ENCODE measurements at places on chromosomes 2 and 18. TPM values are rescaled to one million over a fixed set of nuclear protein-coding genes. Genes with fewer than 3 reads are reported as not detected.

TNFRSF11A gene
- 16.6 TPM for total RNA-seq

VAMP5 gene
- total RNA-seq: 85.3 TPM

SRBD1 gene
- 20.4 TPM for total RNA-seq

ADAM23 gene
- 0.23 TPM for total RNA-seq

HMSD gene
- 1.2 TPM for total RNA-seq

DLGAP1 gene
- not detected for total RNA-seq

HOXD9 gene
- not detected for total RNA-seq

UGT1A10 gene
- not detected for total RNA-seq

STK36 gene
- total RNA-seq: 13.5 TPM

ANKRD62 gene
- not detected for total RNA-seq

Data from activated naive CD4-positive, alpha-beta T cell treated with anti-CD3 and anti-CD28 coated beads, Interleukin-2, amount 10 ng/mL, durations not matched to agents 5 hours and 36 hours (primary cell).